AML-193 (cell line): ENCODE measurements at places on chromosomes 5 and 9.

- no peak for DNase-seq
Measured at GRCh38 chr5:112205846-112206245, 213.2 kb downstream of the EPB41L4A start.

DNA sequence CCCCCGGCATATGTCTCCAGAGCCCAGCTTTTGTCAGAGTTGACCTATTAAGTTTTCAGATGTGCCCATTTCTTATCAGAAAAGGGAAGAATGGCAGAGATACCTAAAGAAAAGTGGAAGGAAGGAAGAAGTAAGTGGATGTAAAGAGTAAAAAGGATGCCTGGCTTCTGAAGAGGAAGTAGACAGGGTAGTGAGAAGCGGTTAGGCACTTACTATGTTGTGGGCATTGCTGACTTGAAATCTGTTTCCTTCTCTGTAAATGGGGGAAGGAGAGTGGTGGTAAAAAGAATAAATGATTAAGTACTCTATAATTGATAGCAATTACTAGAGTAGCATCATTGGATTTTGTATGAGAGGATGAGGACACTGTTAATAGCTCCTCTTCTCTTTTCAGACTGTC is 9.9 kb downstream of the ANP32B start:
- peak; percentile 70 for DNase-seq

DNA sequence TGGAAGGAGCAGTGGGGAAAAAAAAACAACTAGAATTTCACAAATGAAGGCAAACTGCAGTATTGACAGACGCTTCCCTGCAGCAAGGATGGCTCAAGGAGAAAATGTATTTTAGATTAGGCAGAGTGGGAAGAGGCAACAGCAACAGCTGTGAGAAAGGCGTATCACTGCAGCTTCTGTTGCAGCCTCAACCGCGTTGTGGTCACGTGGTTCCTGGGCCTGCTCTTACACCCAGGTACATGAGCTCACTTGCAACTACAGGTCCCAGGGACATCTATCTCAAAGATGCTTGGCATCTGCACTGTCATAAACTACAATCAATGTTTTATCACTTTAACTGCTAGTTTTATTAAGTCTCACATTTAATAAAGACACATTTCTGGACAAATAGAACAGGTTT is 36.0 kb upstream of the GOLM1 start:
- no peak for DNase-seq

DNA sequence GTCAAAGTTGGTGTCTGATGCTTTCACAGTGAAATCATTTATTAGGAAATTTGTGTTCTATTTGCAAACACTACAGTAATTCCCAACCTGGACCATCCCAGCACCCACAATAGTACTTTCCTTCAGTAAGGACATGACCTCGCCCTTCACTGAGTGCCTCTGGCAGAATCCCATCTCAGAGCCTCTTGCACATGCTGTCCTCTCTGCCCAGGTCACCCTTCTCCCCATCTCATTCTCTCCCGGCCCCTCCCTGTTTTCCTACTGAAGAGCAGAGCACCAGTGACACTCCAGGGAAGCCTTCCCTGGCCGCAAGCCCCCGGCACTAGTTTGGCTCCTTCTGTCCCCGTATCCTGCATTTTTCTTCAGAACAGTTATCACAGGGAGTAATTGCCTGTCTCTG is 220.4 kb downstream of the MAPKAP1 start:
- DNase-seq: no peak

- DNase-seq: peak; percentile 25
Measured at GRCh38 chr9:9942764-9943424, 669.9 kb downstream of the PTPRD start.

DNA sequence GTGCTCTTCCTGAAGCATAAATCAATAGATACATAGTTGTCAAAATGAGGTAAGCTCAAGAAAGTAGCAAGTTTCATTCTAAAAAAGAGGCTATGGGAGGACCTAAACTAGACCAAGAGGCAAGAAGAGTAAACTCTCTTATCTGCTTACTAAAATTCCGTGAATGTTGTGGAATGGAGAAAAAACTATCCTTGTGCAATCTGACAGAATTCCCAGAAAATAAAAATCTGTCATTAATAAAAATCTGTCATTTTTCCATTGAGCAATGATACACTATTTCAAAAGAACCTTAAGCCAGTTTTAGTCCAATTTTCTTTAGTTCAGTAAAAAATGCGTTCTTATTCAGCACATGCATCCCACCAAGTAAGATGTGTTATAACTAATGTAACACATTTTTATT is 15.9 kb upstream of the FANCC start:
- DNase-seq: no peak

DNA sequence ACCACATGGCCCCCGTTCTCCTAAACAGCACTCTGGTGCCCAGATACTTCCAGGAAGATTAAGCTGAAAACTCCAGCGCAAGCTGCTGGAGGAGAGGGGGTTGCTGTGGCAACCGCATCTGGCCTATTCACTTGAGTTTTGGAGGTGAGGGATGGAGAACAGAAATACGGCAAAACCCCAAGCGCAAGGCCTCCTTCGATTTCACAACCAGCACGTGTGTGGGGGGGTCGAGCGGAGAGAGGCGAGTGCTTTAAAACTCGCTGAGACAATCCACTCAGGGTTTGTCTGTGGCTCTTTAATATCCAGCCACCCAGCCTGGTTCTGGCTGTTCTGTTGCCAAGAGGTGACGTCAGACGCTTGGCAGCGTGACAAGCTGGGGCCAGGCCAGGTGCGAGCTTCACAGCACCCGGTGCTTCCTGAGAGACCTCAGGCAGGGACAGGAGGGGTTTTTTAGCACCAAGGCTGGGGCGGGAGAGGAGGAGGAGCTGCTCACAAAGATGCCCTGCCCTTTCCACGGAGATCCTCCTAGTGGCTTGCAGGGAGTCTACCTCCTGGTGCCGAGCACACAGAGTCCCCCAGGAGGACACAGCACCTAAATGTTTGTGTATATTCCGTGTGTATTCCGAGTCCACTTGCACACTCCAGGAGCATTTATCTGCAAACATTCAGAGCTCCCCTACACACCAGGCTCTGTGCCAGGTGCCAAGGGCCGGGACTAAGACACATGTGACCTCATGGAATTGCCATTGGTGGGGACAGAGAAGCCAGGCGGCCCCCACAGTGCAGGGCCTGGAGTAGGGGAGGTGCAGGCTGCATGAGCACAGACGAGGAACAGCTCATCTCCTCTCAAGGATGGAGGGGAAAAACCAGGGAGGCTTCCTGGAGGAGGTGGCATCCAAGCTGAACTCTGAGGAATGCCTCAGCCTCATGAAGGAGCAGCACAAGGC is 194.6 kb downstream of the OLFM1 start:
- DNase-seq: no peak

DNA sequence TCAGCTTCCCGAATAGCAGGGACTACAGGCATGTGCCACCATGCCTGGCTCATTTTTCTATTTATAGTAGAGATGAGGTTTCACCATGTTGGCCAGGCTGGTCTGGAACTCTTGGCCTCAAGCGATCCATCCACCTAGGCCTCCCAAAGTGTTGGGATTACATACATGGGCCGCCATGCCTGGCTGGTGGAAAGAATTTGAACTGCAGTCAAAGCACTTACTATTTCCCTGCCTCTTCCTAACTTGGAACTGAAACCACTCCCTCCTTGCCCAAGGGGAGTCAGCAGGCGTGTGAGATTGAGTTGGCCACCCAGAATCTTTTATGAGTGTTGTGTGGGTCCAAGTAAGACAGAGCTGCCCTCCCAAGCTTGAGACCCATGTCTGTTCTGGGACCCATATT is 86.1 kb upstream of the PTPN3 start:
- no peak for DNase-seq

DNA sequence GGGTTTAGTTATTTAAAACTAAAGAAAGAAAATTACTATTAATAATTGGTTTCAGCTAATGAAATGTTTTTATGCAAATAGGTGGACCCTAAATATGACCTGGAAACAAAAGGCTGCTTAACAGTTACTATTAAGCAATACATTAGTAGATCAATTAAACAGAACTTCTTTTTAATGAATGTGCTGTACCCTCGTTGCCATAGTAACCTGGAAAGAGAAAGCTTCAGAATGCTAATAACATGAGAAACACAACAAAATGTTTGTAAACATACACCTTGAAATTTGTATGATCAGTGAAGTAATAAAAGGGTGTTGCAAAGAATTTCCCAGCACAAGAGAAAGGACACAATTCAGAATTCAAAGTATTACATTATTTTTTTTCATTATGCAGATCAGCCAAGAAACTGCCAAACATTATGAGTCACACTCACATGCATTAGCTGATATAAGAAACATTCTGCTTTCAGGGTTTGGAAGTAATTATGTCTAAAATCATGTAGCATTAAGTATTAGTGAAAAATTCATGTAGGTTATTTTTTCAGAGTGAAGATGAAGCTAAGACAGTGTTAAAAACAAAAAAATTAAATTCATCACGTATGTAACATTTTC is 348.3 kb downstream of the ISL1 start:
- DNase-seq: no peak

DNA sequence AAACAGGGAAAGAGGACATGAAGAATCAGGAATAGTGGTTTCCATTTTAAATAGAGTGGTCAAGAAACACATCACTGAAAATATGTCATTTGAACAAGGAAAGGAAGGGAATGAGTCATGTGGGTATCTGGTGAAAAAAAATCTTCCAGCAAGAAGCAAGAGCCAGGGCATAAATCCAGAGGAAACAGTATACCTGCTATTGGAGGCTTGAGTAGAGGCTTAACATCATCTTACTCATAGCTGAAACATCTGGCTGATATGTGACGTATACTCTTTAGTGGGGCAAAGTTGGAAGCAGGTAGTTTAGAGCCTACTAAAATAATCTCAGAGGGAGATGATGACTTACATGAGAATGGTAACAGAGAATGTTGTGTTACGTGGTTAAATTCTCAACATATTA is 517.2 kb downstream of the CAAP1 start:
- DNase-seq: no peak

GRCh38 chr9:134864821-134865190 is 15.8 kb upstream of the FCN2 start:
- no peak for DNase-seq

DNA sequence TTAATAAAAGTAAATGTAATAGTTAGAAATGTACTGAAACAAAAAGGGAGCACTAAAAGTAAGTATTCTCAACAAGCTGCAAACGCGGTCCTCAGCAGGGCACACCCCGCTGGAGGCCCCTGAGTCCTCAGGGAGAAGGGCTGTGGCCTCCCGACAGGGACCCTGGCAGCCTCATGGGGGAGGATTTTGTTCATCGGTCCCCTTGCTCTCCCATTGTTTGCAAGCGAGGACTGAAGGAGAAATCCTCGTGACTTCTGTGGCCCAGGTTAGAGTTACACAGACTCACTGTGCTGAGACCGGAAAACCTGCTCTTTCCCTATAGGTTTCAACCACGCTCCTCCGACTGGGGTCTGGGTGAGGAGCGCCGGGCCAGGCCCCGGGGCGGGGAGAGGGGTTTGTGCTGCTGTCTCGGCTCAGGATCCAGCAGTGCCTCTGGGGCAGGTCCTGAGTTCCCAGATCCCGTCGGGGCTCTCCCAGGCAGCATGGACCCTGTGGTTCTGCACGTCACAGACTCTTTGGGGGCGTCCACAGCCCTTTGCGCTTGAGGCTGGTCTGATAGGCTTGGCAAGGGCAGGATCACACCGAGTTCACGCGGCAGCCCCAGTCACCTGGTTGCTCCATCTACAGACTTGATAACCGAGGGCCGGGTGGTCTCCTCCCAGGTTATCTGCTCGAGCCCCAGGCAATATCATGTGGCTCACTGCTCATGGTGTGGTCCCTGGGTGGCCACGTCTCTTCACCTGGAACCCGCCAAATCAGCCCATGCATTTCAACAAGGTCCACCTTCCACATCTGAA is 38.8 kb downstream of the MRPL36 start:
- no peak for DNase-seq

DNA sequence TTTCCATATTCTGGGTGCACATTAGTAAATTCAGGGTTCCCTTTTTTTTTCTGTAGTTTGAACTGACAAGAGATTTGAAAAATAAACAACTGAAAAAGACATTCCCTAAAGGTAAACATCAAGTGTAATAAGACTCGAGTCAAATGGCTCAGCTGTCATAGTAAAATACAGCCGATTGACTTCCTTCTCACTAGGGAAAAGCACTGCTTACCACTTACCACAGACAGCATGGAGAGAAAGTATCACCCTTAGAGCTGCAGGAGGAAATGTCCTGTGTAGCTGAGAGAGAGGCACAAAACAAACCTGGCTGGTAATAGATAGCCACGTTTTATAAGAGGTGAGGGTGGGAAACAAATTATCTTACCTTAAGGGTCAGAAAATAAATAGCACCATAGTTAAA is 12.1 kb upstream of the DMAC1 start:
- DNase-seq: no peak

DNA sequence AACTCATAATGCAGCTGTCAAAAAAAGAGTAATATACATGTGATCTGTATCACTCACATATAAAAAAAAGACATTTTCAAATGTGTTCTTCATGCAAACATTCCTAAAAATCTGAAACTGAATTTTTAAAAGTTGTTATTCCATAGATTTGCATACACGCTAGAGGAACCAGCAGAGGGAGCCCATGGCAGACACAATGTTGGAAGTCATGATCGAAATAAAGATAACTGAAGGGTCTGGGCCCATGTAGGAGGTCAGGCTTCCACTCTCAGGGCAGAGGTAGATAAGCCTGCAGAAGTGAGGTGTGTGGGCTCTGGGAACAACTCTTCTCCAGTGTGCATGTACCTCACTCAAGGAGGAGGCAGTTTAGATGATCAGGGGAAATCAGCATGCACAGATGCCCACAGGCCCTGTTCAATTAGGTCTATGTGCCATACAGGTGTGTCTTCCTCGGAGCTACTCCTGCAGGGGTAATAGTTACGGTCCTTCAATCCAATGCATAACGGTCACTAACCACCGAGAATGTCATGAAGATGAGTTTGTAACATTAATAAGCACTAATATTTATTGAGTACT is 208.6 kb downstream of the EPB41L4A start:
- DNase-seq: no peak

DNA sequence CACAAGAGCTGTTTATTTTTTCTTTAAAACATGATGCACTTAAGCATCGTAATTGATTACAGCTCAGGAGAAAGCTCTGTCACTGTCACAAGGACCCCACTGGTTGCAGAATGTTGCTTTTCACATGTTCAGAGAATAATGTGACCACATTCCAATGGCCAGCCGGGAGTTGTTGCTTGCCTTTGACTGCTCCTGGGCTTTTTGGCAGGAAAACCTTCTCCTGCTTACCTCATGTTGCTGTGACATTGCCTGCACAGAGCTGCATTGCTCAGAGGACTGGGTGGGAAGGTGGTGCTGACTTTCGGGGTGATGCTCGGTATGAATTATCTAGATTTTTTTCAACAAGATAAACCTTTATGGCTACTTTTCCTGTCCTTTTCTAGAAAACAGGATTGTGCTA is 88.2 kb downstream of the PALM2AKAP2 start:
- DNase-seq: no peak

- no peak for DNase-seq
Measured at GRCh38 chr5:180259260-180259611, 32.6 kb downstream of the MAPK9 start.
